ENCODE measurements at places on chromosomes 11 and 22.

- no peak for DNase-seq
These were observed 10.8 kb downstream of the RPS6KA4 start for GRCh38 chr11:64369440-64370421.

DNA sequence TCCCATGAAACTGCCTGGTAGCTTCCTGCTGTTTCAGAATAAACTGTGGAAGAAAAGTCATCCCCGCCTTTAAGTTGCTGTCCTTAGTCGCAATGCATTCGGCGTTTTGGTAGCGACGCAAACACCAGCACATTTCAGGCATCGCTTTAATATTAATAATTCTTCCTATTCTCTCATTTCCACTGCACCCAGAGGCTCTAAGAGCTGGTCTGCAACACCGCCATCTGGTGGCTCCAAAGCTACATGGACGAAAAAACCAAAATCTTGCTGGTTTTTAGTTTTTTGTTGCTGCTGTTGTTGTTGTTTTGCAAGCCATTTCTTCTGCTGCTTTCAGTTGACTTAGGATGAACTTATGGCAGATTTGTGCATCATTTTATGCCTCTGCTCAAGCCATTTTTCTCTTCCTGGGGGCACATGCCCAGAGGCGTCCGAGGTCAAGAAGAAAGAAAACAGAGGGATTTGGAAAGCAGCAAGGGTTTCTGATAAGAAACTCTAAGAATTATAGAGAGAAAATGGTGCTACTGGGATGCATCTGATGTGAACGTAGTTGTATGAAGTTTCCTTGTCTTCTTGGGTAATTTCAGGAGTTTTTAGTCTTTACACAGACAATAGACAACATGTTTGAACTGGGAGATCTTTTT, 345.4 kb upstream of the KIRREL3 start:
- no peak for DNase-seq

GRCh38 chr22:38850941-38851849, 7.4 kb upstream of the NPTXR start:
- no peak for DNase-seq

DNA sequence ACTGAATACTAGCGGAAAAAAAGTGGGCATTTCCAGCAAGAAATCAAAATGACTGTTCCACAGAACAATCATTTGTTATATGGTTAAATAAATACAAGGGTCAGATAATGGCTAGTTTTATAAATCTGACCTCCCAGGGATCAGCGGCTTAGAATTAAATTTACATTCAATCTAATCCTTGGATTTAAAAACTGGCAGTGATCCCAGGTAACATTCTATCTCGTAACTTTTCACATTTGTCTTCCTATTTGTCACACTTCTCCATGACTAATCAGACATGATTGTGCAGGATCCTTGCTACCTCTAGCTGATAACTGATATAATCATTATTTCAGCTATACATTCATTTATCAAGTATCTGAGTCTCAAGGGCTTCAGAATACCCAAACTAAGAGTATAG, 2.9 kb upstream of the MMP3 start:
- DNase-seq = no peak

DNA sequence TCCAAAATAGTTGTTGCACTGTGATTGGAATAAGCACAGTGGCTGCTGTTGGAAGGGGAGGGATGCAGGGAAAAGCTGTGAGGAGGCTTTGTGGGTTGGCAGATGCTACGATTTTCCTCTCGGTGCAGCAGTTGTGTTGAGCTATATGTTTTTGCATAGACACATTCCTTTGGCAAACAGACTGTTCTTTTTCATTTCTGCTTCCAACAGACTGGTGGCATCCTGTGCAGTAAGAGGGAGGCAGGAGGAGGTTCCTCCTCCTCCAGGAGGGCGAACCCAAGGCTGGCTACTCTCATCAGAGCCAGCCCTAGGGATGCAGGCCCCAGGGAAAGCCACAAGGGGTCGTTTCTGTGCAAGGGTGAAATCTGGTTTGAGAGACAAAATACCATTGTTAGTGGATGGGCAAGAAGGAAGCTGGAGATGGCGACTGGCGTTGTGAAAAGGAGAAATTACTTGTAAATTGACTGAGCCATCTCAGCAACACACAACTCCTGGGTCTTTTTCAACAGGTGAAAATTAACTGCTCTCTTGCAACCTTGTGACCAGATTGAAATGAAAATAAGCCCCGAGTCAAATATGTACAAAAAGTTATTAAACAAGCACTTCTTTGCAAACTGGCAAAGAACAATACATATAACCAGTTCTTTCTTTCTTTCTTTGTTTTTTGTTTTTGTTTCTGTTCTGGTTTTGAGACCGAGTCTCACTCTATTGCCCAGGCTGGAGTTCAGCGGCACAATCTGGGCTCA, 26.5 kb upstream of the UBASH3B start:
- peak; percentile 44 for DNase-seq

GRCh38 chr11:70536051-70536877, 137.9 kb downstream of the CTTN start:
- DNase-seq = no peak

DNA sequence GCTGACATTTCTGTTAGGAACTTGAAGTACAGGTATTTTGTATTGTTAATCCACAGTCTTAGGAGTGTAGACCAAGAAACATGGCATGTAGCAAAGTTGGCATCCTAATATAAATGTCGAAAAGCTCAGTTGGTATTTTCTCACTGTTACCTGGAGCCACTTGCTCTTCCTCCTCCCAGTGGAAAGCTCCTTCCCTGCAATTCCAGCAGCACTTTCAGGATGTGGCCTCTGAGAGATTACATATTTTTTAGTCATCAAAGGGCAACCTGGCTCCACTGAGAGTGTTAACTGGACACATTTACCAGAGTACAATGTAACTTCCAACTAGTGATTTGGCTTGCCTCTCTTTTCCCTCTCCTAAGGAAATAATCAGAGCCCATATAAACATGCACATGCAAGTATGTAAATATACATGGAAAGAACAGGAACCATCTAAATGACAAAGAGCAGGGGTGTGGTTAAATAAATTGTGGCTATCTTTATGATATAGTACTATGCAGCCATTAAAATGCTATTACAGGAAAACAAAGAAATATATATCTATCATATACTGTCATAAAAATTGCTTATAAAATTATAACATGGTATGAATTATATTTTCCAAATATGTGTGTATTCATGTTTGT, 14.3 kb upstream of the EED start:
- no peak for DNase-seq

GRCh38 chr11:66685276-66686099, 7.8 kb upstream of the RBM4B start:
- no peak for DNase-seq

DNA sequence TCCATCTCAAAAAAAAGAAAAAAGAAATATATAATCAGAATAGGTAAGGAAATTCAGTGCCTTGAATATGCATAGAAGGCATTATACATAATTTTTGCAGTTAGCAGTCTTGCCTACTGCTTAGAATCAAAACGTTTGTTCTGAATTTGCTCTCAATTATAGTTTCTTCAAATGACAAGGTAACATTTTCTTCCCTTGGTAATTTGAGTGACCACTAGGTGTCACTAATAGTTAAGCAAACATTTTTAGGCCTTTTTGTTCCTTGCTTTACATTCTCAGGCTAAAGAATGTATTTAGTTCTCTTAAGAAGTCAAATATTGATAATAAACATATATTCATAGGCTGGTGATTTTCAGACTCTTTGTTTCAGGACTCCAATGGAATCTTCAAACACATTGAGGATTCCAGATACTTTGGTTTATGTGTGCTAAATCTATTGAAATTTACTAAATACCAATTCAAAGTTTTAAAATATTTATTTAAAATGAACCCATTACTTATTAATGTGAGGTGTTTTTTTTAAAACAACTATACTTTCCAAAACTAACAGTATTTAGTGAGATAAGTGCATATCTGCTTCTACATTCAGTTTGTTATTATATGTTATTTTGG, 55.0 kb upstream of the DEPDC7 start:
- no peak for DNase-seq

- DNase-seq = no peak
These were observed 966.5 kb downstream of the NTM start for GRCh38 chr11:132336781-132337535.

DNA sequence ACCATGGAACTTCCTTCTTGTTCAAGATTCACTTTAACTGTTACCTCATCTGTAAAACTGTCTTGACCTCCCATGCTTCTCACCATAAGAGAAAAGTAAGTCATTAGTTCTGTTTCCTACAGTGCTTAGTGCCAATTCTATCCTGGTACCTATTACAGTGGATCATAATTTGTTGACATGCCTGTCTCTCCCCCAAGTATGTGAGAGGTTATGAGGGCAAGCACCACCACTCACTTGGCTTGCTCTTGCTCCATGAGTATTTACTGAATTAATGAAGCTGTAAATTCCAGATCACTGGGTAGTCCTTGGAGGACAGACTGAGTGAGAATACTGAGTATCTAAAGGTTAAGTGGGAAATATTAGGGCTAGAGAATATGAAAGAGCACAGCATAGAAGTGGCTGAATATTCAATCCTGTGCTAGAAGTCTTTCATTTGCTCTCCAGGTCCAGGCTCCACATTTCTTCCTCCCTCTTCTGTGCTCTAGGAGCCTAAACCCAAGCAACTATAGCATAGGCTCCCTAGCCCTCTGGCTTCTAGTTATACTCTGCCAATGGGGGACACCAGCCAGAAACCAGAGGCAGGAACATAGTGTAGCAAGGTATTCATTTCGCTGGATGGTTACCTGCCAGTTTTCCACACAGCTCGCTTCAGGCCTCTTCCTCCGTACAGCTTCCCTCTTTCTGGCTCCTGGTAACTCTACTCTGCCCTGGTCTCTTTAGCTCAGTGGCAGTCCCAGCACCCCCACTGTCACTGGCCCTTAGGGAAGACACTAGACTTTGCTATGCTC, 118.2 kb upstream of the SLC5A12 start:
- no peak for DNase-seq

DNA sequence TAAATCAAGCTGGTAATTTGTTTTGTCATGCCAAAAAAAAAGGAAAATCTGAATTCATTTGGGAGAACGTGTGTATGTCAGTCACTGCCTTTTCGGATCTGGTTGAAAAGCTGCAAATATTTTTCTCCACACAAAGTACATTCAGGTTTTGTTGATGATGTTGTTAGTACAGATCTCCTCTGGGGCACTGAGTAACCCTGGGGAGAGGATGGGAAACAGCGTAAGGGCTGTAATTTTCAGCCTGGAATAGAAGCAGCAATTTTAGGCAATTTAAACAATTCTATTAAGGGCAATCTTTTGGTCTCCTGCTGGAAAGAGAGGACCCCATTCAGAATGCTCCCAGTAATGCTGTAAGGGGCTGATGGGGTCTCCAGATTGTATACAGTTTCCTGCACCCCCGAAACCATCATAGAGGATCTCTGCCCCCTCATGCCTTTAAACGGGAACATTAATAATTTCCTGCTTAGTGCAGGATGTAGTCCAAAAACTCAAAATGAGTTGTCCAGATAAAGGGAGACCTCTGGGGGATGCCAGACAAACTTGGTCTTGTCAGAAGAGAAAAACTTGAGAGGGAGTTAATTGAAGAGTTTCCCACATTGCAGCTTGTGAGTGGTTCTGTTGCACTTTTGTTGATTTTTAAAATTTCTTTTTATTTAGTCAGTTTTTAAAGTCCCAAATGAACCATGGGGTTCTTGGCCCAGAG, 132.3 kb downstream of the COMMD9 start:
- no peak for DNase-seq

DNA sequence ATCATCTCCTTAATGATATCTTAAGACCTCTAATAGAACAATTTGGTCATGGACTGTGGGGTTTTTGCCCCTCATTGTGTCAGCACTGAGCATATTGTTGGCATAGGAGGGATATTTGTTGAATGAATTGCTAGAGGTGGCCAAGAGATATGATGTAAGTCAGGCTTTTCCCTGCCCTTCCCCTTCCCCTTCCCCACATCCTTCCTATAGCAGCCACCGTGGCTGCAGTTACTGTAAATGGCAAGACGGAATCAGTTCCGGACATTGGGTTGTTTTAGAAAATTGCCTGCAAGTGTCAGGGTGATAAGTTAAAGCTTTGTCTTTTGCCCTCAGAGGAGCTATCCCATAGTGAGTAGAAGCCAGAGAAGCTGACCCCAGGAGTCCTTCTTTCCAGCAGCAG, 23.0 kb downstream of the LIMK2 start:
- DNase-seq = no peak

DNA sequence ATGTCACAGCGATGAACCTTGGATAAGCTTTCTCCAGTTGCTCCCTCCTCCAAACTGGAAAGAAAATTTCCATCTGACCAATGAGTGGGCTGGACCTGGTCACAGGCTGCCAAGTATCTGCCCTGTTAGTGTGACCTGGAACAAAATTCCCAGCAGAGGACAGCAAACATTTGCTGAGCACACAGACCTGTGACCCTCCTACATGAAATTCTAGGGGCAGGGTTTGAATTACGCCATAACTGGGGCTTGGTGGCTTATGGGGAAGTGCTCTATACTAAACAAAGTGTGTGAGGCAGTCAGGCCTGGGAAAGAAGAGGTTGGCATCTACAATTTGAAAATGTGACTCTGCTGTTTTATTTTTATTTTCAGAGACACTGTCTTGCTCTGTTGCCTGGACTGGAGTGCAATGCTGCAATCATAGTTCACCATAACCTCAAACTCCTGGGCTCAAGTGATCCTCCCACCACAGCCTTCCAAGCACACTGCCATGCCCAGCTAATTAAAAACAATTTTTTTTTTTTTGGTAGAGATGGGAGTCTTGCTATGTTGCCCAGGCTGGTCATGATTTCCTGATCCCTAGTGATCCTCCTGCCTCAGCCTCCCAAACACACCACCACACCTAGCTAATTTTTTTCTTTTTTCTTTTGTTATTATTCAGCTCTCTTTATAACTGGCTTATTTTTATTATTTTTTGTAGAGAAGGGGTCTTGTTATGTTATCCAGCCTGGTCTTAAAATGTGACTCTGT, 13.6 kb upstream of the XBP1 start:
- no peak for DNase-seq

DNA sequence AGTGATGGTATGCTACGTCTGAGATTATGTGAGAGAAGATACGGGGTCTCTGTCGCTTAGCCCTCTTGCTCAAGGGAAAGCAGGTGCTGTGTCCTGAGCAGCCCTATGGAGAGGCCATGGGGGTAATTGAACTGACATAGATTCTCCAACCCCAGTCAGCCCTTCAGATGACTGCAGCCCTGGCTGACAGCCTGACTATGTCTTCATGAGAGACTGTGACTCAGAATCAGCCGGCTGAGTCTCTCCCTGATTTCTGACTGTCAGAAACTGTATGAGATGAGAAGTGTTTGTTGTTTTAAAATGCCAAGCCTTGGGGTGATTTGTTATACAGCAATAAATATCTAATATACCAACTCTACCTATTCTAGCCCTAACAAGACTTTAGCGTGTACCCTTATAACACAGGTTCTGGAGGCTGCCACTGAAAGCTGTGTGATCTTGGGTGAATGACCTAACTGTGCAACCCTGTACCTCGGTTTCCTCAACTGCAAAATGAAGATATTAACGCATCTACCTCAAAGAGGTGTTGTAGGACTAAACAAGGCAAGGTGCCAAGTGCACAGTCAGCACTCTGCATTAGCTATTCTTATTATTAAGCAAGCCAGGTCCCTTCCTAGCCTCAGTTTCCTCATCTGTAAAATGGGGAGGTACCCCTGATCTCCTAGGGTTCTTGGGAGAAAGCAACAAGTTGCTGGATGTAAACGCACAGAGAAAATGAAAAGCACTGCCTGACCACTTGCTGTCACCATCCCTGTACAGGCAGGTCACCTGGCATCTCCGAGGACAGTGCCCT, 24.9 kb downstream of the SLC43A1 start:
- DNase-seq = no peak

All from stimulated activated CD8-positive, alpha-beta memory T cell treated with anti-CD3 and anti-CD28 coated beads, Interleukin-15, amount 100 ng/mL, for 4 hours (primary cell).